ENCODE measurements at places on chromosomes 6 and 20.

DNA sequence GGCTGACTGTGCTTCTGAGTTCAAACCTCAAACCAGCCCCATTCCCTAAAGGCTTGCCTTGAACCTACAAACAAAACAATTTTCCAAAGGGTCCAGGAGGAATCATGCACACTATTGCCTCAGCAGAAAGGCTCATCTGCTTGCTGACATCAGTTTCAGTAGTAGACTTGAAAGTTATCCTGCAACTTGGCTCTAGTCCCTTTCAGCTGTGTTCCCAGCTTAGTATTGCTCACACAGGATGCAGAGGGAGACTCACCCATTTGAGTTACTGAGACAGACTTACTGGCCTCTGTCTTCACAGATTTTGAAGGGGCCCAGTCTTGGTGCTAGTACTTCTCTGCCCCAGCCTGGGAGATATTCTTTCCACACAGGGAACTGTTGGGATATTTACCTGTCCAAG lies 38.5 kb upstream of the TFB1M start:
- no peak for DNase-seq

DNA sequence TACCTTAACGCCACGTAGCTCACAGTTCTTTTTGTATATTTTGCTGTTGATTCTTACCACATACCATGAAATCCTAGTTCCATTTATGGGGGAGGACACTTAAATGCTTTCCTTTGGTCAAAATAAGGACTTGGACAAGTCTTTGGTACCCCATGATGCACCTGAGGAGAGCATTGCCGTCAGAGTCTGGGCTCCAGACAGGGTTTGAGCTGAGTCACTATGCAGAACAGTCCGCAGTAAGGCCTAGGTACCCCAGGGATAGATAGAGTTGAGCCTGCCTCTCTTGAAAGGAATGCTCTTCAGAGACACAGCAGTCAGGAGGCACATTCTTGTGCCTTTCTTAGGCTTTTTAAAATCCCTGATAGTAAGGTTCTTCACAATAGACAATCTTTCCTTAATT lies 6.0 kb downstream of the PARD6B start:
- no peak for DNase-seq

DNA sequence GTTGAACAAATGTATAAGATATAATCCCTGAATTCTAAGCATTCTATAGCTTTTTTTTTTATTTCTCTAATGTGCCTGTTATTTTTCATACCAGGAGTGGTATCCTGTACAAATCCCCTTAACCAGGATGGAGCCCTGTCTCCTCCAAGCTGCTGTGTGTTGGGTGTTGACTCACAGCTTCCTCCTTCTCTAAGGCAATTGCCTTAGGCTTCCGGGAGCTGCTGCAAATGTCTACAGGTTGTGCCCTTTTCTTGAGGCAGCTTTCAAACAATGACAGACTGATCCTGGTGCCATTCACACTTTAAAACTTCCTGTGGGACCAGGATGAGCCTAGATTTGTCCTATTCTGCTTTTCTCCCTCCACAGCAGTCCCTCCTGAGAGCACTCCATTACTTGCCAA lies 173.2 kb downstream of the BTBD3 start:
- DNase-seq, result no peak

- no peak for DNase-seq
These were observed 93.0 kb upstream of the DOK5 start for GRCh38 chr20:54382419-54382818.

DNA sequence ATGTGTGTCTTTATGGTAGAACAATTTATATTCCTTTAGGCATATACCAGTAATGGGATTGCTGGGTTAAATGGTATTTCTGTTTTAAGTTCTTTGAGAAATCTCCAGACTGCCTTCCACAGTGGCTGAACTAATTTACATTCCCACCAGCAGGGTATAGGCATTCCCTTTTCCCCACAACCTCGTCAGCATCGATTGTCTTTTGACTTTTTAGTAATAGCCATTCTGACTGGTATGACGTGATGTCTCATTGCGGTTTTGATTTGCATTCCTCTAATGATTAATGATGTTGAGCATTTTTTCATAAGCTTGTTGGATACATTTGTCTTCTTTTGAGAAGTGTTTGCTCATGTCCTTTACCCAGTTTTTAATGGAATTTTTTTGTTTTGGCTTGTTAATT lies 5.3 kb upstream of the TASP1 start:
- DNase-seq, result no peak

GRCh38 chr6:154337406-154338005 lies 19.1 kb downstream of the IPCEF1 start:
- DNase-seq, result no peak

Measured in muscle of back (tissue), 13 donors.